ENCODE measurements at places on chromosomes 11 and 22.

- DNase-seq, result no peak
Measured at GRCh38 chr11:62545437-62546243, 966 bp downstream of the AHNAK start.

GRCh38 chr11:116472651-116473050, 300.1 kb downstream of the BUD13 start:
- DNase-seq, result no peak

GRCh38 chr11:66231561-66231960, 36.9 kb upstream of the RAB1B start:
- DNase-seq, result peak; percentile 87

- DNase-seq, result no peak
Measured at GRCh38 chr11:116533186-116533825, 239.5 kb downstream of the BUD13 start.

DNA sequence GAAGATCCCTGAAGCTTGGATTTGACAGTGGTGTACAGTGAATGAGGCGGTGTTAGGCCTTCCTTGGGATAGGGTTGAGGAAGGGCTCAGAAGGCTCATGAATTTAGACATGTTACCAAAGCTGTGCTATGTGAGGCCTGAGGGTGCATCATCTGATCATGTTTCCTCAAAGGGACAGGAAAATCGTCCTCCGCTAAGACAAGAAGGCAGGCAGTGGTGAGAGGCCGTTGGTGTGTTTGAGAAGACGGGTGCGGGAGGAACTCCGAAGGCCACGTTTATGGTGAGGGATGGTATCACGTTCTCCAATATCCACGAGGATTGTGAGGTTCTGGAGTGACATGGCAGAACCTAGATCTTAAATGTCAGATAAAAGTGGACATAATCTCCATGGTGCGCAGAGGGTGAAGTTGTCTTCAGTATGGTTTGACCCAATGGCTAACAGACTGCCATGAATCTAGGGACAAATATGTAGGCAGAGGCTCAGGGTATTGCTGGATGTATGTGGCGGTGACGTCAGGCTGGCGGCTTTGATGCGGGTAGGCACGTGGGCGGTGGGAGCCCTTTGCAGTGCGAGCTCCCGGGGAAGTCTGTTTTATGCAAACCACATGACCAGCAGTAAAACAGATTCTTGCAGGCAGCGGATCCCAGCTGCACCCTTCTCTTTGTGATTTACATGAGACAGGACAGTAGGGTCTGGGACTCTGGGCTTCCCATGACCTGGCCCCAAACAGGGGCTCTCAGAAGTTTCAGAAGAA, 242.3 kb upstream of the B3GAT1 start:
- DNase-seq, result no peak

DNA sequence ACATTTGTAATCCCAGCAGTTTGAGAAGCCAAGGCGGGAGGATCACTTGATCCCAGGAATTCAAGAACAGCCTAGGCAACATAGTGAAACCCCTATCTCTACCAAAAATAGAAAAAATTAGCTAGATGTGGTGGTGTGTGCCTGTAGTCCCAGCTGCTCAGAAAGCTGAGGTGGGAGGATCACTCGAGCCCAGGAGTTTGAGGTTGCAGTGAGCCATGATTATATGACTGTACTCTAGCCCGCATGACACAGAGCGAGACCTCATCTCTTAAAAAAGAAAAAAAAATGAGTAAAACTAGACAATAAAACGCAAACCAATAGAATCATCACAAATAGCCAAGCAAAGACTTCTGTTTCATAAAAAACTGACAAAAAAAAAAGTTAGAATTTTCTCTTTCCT, 21.8 kb downstream of the NUCB2 start:
- no peak for DNase-seq

GRCh38 chr11:102476069-102476468, 23.5 kb upstream of the TMEM123 start:
- DNase-seq, result no peak

- DNase-seq, result no peak
Measured at GRCh38 chr11:100354736-100355135, 332.4 kb upstream of the ARHGAP42 start.

- DNase-seq, result no peak
Measured at GRCh38 chr22:38222797-38223119, 21.0 kb downstream of the MAFF start.

GRCh38 chr22:23533328-23533762, 46.7 kb downstream of the IGLL1 start:
- DNase-seq, result no peak

GRCh38 chr11:105642870-105643269, 33.0 kb downstream of the GRIA4 start:
- no peak for DNase-seq

GRCh38 chr11:59931688-59932087, 6.5 kb upstream of the OOSP1 start:
- DNase-seq, result no peak

GRCh38 chr11:88359541-88359940, 22.0 kb upstream of the CTSC start:
- DNase-seq, result no peak

DNA sequence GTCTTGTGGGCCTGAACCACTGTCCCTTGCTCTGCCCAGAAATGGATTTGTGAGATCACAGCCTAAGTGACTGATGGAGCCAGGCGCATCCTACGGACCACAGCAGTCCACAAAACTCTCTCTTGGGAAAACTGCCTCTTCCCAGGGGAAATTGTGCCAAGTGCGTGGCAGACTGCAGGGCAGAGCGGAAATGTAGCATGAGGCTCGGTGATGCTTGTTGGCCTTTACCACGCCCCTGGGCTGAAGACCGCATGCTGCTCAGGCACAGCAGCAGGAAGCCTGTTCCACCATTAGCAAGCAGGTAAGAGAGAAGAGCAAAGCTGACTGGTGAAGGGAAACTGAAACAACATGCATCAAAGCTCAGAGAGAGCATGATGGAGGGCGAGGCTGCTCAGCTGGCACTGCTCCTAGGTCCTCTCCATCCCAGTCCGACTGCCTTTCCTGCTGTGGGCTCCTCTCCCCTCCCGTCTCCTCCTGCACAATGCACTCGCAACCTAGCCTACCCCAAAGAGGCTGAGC, 26.5 kb upstream of the SCARF2 start:
- DNase-seq, result no peak

DNA sequence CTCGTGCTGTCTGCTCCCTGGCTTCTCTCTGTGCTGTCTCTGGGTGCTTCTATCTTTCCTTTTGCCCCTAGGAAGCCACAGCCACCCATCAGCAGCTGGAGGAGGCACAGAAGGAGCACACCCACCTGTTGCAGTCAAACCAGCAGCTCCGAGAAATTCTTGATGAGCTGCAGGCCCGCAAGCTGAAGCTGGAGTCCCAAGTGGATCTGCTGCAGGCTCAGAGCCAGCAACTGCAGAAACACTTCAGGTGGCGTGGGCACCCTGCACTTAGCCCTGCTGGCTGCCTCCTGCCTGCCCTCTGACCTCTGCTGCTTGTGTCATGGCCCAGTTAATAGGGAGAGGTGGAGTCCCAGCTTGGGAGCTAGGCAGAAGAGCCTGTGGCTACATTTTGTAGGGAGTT, 67.8 kb downstream of the CEP164 start:
- DNase-seq, result no peak

GRCh38 chr11:133619397-133619796, 87.1 kb upstream of the OPCML start:
- no peak for DNase-seq

DNA sequence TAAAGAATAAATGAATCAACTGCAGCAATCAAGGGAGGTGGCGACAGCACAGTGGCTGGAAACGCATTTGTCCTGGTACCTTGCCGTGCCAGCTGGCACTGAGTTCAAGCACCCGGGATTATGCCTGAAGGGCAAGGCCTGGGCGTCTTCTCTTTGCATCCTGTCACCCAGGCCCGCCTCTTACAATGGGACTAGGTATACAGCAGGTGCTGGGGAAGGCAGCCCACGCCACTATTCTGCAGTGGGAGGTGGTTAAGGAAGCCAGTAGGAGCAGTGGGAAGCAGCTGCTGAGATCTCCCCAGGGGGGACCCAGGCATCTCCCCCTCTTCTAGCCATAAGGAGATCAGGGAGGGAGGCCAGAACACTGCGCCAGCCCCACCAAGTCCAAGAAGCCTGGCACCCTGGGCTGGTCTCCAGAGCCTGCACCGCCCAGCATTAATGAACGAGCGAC, 15.3 kb upstream of the BAIAP2L2 start:
- DNase-seq, result no peak

GRCh38 chr22:30460147-30460546, 11.7 kb downstream of the SEC14L3 start:
- peak; percentile 98 for DNase-seq

GRCh38 chr11:65016705-65017104, 2.7 kb downstream of the ARL2 start:
- DNase-seq, result no peak

- no peak for DNase-seq
Measured at GRCh38 chr11:47483457-47483856, 34.5 kb upstream of the RAPSN start.

DNA sequence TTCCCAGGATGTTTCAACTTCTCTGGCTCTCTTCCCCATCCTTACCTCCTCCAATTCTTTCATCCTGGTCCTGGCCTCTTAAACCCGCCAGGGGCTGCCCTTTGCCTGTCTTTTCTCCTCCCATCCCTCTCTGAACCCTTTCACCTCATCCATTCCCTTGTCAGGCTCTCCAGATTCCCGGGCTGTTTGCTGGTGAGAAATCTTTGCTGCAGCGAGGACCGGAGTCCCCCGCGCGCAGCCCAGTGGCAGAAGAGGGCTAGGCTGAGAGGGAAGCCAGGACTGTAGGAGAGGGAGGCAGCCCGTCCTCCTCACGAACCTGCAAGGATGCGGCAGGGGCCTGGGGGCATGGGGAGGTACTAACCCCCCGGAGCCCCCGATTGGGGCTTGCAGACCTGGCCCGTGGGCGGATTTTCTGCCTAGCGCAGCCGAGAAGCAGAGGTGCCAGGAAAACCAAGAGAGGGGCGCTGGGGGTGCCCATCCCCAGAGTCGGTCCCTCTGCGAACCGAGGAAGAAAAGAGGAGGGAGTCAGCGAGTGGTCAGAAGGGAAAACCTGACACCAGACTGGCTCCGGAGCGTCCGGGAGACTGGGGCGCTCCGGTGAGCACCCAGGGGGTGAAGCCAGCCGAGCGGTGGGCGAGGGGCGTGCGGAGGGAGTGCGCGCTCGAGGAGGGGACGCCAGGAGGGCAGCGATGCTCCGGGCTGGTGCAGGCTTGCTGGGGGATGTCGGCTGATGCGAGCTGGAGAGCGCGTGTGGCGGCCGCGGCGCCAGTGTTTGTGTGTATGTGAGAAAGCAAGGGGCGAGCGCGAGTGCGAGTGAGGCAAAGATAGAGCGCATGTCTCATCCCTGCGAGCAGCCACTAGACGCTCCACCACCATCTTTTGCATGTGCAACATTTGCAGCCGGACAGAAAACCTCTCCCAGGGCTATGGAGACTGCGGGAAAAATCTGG, at the start of gene GRIA4:
TSS of gene GRIA4 (plus strand) at position 242 of the 950 bp plus-strand sequence. CDS start 925 bp downstream, outside the sequence.
- peak; percentile 79 for DNase-seq

- DNase-seq, result no peak
Measured at GRCh38 chr11:13777341-13777985, 109.0 kb downstream of the FAR1 start.

- DNase-seq, result no peak
Measured at GRCh38 chr11:70281156-70281609, 10.7 kb downstream of the PPFIA1 start.

- peak; percentile 34 for DNase-seq
Measured at GRCh38 chr11:355581-356458, 13.5 kb upstream of the B4GALNT4 start.

DNA sequence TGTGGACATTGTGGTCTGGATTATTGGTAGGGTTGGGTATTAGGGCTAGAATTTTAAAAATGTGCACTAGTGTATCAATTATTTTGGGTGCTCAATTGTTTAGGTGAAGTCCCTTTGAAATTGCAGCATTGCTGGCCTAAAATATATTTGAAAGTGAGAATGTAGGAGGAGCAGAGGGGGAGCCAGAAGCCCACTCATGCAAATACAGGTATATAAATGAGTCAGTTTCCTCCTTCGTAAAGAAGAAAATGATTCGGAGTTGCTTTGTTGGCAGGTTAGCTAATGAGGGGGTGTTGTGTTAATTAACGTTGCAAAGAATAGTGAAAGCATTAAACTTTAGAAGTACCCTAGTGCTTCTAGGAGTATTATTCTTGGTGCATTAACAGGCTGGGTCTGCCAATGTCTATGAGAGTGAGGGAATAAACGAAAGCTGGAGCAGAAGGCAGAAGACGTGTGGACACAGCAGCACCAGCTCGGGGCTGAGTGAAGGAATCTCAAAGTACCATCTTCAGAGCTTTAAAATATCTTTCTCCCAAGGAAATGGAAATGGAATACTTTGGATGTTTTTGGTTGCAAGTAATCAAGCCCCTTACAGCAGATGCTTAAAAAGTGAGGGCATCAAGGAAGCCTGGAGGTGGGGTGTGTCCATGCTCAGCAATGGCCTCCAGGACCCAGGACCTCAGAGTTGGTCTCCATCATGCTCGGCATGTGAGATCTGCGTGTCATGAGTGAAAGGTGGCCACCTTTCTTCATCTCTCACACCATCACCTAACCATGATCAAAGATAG, 522.9 kb downstream of the NTM start:
- no peak for DNase-seq

DNA sequence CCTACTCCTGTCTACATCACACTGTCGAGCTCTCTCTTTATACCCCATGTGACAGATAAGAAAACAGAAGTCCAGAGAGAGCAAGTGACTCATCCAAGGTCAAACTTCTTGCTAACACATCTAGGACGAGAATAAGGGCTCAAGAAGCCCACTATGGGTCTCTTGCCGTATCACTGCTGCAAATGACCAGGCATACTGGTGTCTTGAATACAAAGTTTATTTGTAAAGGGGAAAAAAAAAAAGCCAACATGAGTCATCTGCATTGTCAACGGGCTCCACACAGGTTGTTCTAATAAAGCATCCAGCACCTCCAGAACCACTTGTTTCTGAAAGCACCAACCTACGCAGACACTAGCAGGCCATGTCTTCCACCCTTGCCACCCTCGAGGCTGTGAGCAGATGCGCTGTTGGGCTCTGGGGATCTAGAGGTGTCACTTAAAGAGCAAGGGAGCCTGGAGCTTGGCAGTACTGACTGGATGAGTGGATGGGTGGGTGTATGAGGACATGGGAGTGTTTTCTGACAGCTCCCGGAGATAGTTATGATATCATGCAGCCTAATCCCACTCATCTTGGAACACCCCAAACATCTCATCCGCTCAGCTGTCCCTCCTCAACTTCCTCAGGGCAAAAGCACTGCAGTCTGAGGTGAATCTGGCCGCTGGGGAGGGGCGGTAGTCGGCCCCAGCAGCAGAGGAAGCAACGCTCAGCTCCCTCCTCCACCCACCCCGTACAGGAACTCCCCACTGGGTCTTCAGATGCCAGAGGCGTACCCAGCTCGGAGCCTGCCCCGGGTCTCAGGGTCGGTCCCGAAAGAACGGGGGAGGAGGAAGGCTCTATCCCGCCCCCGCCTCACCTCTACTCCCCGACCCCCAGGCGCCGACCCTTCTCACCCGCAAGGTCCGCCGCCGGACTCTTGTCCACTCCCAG, 1.0 kb downstream of the SMCO4 start:
- peak; percentile 29 for DNase-seq

- no peak for DNase-seq
Measured at GRCh38 chr11:104618954-104619353, 279.3 kb downstream of the CASP12 start.

GRCh38 chr11:84673753-84674152, 953.4 kb downstream of the DLG2 start:
- peak; percentile 64 for DNase-seq

Data from COR-L47 (cell line).